ENCODE measurements at places on chromosomes 5 and 9. TPM values are rescaled to one million over a fixed set of nuclear protein-coding genes. Genes with fewer than 3 reads are reported as not detected.

DNA sequence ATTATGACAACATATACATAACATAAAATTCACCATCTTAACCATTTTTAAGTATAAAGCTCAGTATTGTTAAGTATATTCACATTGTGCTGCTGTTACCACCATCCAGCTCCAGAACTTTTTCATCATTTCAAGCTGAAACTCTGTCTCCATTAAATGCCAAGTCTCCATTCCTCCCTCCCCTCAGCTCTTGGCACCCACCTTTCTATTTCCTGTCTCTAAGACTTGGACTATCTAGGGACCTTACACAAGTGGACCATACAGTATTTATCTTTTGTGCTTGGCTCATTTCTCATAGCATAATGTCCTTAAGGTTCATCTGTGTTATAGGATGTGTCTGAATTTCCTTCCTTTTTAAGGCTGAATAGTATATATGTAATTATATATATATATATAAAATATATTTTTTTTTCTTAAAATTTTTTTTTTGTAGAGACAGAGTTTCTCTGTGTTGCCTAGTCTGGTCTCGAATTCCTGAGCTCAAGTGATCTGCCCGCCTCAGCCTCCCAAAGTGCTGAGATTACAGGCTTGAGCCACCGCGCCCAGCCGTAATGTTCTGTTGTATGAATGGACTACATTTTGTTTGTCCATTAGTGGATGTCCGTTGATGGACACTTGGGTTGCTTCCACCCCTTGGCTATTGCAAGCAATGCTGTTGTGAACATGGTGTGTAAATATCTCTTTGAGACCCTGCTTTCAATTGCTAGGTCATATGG, 72.3 kb downstream of the EHMT1 start:
- DNase-seq, result no peak
- no peaks in the 10 kb centered on the region for H3K36me3 ChIP-seq
- no peak overlapping the region for H3K4me3 ChIP-seq
- no peak overlapping the region for H3K27ac ChIP-seq
- no peaks in the 10 kb centered on the region for H3K27me3 ChIP-seq

GRCh38 chr9:12884736-12885395, 110.0 kb downstream of the LURAP1L start:
- H3K4me3 ChIP-seq, result no peak overlapping the region
- DNase-seq, result no peak
- H3K27me3 ChIP-seq, result no peaks in the 10 kb centered on the region
- no peaks in the 10 kb centered on the region for H3K36me3 ChIP-seq

DNA sequence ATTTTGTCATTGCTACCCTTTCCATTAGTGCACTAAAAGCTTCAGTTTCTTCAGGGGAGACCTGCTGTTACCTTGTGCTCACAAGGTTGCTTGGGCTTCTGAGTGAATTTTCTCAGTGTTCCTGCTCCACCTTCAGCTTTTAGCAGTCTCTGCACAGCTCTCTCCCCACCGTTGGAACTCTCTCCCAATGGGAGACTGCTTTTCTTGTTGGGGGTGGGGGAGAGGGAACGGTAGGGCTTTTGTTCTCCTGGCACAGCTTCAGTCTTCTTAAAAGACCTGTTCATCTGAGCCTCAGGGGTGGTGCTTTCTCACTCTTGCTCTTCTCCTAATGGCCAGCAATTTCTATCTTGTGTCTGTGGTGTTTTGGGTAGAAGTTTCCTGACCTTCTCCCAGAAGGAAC, 915.7 kb downstream of the EFNA5 start:
- H3K36me3 ChIP-seq, result no peaks in the 10 kb centered on the region
- H3K4me3 ChIP-seq, result no peak overlapping the region
- no peak overlapping the region for H3K27ac ChIP-seq
- no peak for DNase-seq

DNA sequence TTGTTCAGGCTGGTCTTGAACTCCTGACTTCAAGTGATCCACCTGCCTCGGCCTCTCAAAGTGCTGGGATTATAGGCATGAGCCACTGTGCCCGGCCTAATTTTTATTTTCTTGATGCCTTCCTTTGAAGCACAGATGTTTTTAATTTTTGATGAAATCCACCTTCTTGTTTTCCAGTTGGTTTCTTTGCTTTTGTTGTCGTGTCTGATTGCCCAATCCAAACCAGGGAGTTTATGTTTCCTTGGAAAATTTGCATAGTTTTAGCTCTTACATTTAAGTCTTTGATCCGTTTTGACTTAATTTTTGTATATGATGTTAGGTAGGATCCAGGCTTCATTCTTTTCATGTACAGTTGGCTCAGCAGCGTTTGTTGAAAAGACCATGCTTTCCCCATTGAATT, 15.2 kb downstream of the EHMT1 start:
- no peaks in the 10 kb centered on the region for H3K36me3 ChIP-seq
- peaks cover 23% of the 10 kb centered on the region for H3K4me1 ChIP-seq
- DNase-seq, result no peak
- H3K27me3 ChIP-seq, result no peaks in the 10 kb centered on the region

DNA sequence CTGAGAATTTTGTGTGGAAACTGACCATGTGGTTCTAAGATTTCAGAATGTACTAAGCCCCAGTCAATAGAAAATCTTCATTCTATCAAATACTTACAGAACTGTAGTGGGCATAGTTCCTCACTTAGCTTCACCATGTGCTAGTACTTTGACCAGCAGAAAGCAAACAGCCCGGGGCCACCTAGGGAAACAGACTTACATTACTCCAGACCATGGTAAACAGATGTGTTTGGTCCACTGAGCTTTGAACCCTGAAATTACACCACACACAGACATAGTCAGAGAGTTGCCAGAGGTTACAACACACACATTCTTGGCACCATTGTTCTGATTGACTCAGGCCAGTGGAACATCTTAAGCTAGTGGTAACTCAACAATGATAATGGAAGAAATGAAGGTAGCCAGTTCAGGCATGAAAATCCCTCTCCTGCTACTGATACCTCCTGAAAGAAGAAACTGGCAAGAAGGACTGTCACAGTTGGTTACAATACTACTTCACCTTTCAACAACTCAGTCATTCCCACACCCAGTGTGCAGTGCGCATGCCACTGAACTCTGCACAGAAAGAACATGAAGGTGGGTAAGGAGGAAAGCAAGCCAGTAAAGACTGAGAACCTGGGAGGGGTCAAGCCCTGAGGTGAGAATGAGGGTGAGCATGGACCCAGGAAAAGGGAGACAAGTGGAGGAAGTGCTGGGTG, 18.7 kb upstream of the LECT2 start:
- H3K4me1 ChIP-seq, result peaks cover 46% of the 10 kb centered on the region
- no peaks in the 10 kb centered on the region for H3K36me3 ChIP-seq

DNA sequence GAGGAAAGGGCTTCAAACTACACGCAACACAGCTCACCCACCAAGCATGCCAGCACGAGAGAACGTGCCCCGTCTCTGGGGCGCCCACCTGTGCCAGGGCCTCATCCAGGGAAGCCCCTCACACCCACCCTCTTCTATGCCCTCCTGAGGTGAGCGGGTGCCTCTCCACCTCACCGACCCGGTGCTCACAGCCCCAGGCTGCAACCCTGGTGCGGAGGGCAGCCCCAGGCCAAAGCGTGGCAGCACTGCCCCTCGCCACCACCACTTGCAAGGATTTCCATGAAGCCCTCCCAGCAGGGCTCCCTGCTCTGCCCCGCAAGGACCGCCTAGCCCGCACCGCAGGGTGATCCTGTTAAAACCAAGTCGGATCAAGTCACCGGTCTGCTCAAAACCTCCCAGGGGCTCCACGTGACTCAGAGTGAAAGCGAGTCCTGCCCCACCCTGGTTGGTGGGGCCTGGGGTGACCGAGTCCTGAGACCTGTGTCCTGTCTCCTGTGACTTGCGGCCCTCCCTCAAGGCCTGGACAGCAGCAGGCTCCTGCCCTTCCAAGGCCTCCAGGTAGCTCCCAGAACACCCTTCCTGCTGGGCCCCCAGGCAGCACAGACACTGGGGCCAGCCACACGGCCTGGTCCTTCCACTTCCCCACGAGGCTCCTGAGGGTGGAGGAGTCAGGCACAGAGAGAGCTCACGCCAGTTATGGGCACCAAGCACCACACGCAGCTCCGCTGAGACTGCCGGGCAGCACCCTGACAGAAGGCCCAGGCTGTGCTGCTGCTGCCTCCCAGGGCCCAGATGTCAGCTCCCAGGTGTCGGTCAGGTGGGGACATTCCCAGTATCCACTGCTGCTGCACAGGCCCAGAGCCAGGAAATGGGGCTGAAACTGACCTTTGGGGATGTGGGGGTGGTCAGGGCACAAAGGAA, 12.7 kb downstream of the BRD3 start:
- no peaks in the 10 kb centered on the region for H3K36me3 ChIP-seq
- DNase-seq, result no peak
- no peaks in the 10 kb centered on the region for H3K27me3 ChIP-seq
- peak overlapping the region; percentile 82 for H3K27ac ChIP-seq
- H3K4me3 ChIP-seq, result no peak overlapping the region

- H3K27me3 ChIP-seq, result no peaks in the 10 kb centered on the region
- DNase-seq, result no peak
- no peak overlapping the region for H3K4me3 ChIP-seq
Measured at GRCh38 chr5:61719124-61719523, 387.1 kb downstream of the ZSWIM6 start.

- H3K4me1 ChIP-seq, result no peaks in the 10 kb centered on the region
- no peak overlapping the region for H3K4me3 ChIP-seq
- H3K27me3 ChIP-seq, result no peaks in the 10 kb centered on the region
- DNase-seq, result no peak
Measured at GRCh38 chr5:131246504-131246903, 17.3 kb upstream of the CDC42SE2 start.

DNA sequence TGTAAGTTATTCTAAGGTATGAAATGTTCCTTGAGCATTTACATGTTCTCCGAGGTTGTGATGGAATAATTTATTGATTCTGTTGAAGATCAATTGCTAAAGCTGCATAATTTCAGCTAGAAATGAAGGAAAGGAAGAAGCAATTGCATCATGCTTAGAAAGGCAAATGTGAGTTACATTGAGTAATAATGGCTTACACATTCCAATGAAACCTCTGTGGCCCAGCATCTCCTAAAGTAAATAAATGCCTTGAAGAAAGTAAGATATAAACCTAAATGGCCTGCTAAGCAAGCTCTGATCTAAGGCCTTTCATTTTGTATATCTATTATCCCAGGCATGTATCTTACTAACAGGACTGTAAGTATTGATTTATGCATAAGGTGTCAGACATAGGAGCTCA, 677.3 kb upstream of the RGMB start:
- no peaks in the 10 kb centered on the region for H3K27me3 ChIP-seq
- no peak overlapping the region for H3K4me3 ChIP-seq
- DNase-seq, result no peak

DNA sequence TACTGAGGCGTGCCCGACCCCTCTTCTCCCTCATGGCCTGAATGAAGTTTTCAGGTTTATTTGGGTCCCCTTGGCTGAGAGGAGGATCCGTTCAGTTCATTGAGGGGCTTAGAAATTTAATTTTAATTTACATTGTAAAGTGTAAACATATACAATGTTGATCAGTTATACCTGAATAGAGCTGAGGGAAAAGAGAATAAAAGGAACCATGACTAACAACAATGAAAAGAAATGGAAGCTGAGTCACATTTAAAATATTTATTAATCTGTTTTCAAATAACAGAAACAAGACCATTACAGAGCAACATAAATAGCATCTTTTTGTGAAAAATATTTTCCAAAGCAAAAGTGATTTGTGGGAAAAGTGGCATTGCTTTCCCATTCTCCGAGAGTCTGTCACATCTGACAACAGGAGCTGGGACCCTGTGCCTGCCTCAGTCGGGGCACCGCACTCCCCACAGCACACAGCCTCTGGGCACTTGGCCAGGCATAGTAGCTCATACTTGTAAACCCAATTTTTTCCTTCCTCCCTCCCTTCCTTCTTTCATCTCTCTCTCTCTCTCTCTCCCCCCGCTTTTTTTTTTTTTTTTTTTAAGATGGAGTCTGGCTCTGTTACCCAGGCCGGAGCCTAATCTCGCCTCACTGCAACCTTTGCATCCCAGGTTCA, 28.7 kb downstream of the PROP1 start:
- no peaks in the 10 kb centered on the region for H3K36me3 ChIP-seq
- H3K4me3 ChIP-seq, result no peak overlapping the region
- H3K27ac ChIP-seq, result no peak overlapping the region
- DNase-seq, result no peak
- H3K4me1 ChIP-seq, result no peaks in the 10 kb centered on the region
- H3K27me3 ChIP-seq, result no peaks in the 10 kb centered on the region

DNA sequence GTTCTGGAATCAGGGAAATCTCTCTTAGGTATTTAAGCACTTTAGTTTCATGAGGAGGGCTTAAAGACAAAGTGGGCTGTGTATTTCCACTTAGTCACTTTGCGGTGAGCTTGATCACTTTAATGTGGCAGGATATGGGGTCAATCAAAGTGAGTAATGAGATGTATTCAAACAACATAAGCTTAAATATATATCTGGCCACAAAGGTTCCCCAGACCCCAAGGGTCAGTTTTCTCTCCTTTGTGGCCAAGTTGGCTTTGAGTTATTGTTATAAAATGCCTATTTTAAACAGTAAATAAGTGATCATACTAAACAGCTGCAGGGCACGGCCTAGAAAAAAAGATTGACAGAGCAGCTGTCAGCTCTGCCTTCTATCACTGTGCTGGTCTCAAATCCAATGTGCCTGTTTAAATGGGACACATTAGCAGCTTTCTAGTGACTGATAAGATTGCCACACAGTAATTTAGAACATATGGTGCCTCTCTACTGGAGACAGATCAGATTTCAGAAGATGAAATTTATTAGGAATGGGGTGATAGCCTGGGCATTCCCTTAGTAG, 363.9 kb downstream of the AGTPBP1 start:
- DNase-seq, result no peak
- H3K36me3 ChIP-seq, result no peaks in the 10 kb centered on the region
- no peaks in the 10 kb centered on the region for H3K4me1 ChIP-seq
- H3K27ac ChIP-seq, result no peak overlapping the region
- no peak overlapping the region for H3K4me3 ChIP-seq

GRCh38 chr5:165834891-165835290, 2329.5 kb downstream of the MAT2B start:
- H3K27ac ChIP-seq, result no peak overlapping the region
- H3K36me3 ChIP-seq, result no peaks in the 10 kb centered on the region
- no peak for DNase-seq
- no peaks in the 10 kb centered on the region for H3K27me3 ChIP-seq

DNA sequence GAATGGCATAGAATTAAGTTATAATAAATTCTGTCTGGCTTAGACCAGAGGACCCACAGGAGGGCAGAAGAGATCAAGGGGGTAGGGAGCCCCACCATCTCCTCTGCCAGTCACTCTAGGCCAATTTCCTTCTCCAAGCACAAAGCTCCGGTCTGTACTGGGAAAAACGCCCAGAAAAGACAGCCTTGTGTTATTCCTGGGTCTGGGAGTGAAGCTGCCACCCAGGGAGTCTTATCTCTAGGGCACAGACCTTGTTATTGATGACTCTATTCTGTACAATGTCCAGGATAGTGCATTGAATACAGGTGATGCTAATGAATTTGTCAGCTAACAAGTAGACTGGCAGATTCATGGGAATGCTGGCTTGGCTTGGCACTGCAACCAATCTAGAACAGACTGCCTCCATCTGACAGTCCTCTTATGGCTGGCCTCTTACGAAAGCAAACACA, 60.7 kb downstream of the MED27 start:
- DNase-seq, result no peak
- peaks cover under 1% of the 10 kb centered on the region for H3K4me1 ChIP-seq
- no peaks in the 10 kb centered on the region for H3K27me3 ChIP-seq
- no peak overlapping the region for H3K27ac ChIP-seq
- H3K36me3 ChIP-seq, result no peaks in the 10 kb centered on the region

The IL13 gene
- not detected for total RNA-seq

The IGFBPL1 gene
- total RNA-seq, result not detected

The IL5 gene
- total RNA-seq, result not detected

The PRR16 gene
- 0.14 TPM for total RNA-seq

The NNT gene
- total RNA-seq, result 45.4 TPM

The MPDZ gene
- 26.2 TPM for total RNA-seq

The GRIA1 gene
- 0.08 TPM for total RNA-seq

The SUSD3 gene
- 4.1 TPM for total RNA-seq
